Heart right ventricle (tissue), 16 donors: ENCODE measurements at places on chromosomes 7 and 10.

DNA sequence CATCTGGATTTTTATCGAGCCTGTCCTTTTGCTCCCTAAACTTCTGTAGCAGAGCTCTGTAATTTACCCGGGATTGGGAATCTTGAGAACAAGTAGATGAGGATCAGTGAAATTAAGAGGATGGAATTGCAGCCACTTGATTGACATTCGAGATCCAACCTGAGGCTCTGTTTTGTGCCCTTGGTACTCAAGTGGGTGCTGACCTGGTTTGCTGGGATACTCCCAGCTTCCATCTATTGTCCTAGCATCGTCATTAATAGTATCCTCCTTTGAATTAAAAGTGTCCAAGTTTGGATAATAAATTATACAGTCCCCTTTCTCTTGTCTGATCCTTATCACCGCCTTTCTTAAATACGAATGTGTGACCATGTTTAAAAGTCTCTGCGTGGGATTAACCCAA, 17.1 kb downstream of the CELF2 start:
- no peak overlapping the region for H3K4me3 ChIP-seq
- no peaks in the 10 kb centered on the region for H3K36me3 ChIP-seq
- no peak for DNase-seq
- H3K27me3 ChIP-seq = no peaks in the 10 kb centered on the region
- H3K4me1 ChIP-seq = peaks cover 62% of the 10 kb centered on the region

- H3K27me3 ChIP-seq = no peaks in the 10 kb centered on the region
- H3K36me3 ChIP-seq = no peaks in the 10 kb centered on the region
- H3K4me3 ChIP-seq = no peak overlapping the region
Observed at GRCh38 chr10:68784476-68784875, 42.9 kb upstream of the STOX1 start.

DNA sequence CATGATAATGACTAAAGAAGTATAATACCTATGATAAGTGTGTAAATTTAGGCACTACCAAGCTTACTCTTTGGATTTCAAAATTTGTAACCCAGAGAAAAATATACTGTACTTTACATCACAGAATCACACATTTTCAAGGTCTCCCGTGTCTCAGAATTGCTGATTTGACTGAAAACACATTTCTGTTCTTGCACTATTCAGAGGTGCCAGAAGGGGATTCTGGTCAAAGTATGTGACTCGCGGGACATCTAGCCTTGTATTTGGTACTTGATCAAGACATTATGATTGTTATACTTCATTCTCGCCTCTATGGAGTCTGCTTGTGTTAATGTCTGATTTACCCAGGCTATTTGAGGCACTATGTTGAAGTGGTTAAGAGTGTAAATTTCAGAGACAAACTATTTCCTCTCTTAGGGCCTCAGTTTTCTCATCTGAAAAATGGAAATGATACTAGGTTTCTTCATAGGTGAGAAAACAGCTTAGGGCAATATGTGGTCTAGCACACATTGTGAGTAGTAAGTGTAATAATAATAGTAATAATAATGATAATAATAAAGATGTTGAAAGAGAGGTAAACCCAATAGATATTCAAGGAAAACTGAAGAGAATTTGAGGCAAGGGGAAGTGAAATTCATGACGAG, 320.4 kb downstream of the RNLS start:
- H3K4me3 ChIP-seq = no peak overlapping the region
- no peak for DNase-seq
- H3K36me3 ChIP-seq = no peaks in the 10 kb centered on the region
- no peak overlapping the region for H3K27ac ChIP-seq

- H3K27me3 ChIP-seq = peaks cover 27% of the 10 kb centered on the region
- DNase-seq = no peak
- no peak overlapping the region for H3K4me3 ChIP-seq
- H3K4me1 ChIP-seq = no peaks in the 10 kb centered on the region
Observed at GRCh38 chr10:118543714-118544400, 51.6 kb downstream of the PRLHR start.

- no peaks in the 10 kb centered on the region for H3K4me1 ChIP-seq
- H3K4me3 ChIP-seq = no peak overlapping the region
- DNase-seq = no peak
- no peaks in the 10 kb centered on the region for H3K36me3 ChIP-seq
Observed at GRCh38 chr10:120607710-120608703, 151.0 kb downstream of the PLPP4 start.

- no peaks in the 10 kb centered on the region for H3K36me3 ChIP-seq
- no peaks in the 10 kb centered on the region for H3K4me1 ChIP-seq
- H3K4me3 ChIP-seq = no peak overlapping the region
Observed at GRCh38 chr10:31278279-31278941, 40.6 kb upstream of the ZEB1 start.

DNA sequence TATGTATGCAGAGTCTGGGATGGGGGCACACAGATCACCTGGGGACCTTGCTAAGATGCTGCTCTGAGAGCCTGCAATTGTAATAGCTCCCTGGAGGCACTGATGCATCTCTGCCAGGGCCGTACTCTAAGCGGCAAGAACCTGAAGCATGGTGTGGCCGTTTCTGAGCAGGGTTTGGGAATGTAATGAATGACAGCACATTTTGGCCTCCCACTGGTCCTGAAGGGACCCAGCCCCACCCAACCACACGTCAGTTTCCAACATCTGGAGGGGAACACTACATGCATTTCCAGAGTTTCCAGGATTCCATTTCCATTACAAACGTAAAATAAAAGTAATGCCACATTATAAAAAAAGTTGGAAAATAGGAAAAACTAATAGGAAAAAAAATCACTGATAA, 14.0 kb downstream of the ZCCHC24 start:
- peaks cover 53% of the 10 kb centered on the region for H3K36me3 ChIP-seq
- no peak for DNase-seq
- H3K4me1 ChIP-seq = peaks cover 64% of the 10 kb centered on the region
- H3K27me3 ChIP-seq = no peaks in the 10 kb centered on the region

DNA sequence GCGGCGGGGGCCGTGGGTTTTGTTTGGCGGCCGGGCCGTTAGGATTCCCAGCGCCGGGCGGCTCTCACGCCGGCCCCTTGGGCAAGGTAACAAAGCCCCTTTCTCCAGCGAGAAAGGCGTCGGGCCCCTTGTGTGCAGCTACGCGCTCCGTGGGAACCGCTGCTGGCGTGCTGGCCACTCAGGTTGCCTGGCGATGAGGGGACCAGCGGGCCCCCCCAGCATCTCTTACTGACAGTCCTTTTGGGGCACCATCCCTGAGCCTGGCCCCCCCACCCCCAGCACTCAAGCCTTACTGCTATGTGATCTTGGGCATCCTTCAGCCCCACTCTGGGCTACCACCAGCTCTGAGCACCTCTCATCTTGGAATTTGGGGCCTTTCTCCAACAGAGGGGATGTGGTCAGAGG, 1.8 kb downstream of the LFNG start:
- H3K4me1 ChIP-seq = peaks cover 55% of the 10 kb centered on the region
- H3K27ac ChIP-seq = peak overlapping the region; percentile 82
- no peak for DNase-seq
- H3K36me3 ChIP-seq = no peaks in the 10 kb centered on the region
- peak overlapping the region; percentile 53 for H3K4me3 ChIP-seq
- no peaks in the 10 kb centered on the region for H3K27me3 ChIP-seq
